ENCODE measurements at places on chromosomes 13 and 19.

GRCh38 chr13:59706101-59706976 is 457.4 kb downstream of the DIAPH3 start:
- DNase-seq: no peak

GRCh38 chr13:106623799-106624460 is 56.0 kb upstream of the ARGLU1 start:
- no peak for DNase-seq

DNA sequence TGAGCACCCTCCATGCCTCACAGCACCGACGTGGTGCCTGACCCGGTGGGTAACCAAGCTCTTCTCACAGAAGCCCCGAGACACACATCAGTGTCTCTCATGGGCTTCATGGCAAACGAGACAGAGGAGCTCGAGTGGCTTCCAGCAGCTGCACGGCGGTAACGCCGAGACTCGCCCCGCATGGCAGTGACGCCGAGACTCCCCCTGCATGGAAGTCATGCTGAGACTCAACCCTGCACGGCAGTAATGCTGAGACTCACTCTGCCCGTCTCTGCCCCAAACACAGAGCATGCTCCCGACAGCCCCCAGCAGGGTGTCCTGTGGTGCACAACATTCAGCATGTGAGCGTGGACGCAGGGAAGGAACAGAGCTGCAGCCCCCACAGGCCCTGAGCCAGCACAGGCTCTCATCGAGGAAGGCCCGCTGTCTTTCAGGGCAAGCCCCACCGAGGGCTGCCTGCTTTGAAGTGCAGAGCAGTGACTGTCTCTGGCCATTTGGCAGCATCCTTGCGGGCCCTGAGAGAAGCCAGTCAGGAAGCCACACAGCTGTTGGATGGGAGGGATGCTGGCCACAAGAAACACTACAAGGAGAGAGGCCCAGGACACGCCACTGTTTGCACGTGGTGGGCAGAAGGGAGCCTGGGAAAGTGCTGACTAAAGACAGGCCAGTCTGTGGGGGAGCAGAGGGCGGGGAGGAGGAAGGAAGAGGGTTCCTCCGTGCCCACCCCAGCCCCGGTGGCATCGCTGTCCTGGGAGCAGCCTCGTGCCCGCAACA is 9.5 kb downstream of the GAS6 start:
- no peak for DNase-seq

GRCh38 chr19:10270180-10270615 is 722 bp upstream of the ICAM1 start:
- DNase-seq: no peak

DNA sequence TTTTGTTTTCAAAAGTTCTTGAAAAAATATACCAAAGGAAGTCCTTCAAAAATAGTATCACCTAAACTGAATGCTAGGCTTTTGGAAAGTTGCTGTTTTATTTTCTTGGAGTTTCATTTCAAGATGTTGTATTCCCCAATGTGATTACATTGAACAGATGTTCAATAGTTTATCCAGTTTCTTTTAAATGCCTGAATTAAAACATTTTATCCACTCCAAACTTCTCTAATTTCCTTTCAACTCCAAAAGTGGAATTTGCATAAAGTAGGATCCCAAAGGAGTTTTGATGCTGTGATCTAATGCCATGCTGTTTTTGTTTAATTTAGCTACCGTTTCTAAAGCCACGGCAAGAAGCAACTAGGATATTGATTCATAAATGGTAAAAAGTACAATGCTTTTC is 892.5 kb upstream of the SLC10A2 start:
- DNase-seq: no peak

DNA sequence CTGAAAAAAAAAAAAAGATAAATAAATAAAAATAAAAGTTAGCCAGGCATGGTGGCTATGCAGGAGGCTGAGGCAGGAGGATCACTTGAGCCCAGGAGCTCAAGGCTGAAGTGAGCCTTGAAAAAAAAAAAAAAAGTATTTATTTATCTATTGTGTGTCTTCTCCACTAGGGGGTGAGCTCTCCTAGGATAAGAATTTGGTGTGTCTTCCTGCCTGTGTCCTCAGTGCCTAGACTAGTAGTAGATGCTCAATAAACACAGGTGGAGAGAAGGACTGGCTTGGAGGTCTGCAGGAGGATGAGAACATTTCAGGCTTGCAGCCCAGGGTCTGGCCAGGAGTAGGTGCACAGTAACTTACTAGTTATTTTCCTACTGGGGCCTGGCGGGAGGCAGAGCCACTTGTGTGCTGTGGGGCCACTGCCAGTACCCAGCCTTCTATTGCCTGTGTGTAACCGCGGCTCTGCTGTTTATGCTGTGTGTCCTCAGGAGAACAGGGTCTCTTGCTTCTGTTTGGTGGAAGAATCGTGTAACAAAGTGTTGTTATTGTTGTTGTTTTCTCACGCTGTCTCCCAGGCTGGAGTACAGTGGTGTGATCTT is 5.4 kb downstream of the LMTK3 start:
- no peak for DNase-seq
